ENCODE measurements at places on chromosomes 7 and 10. TPM values are rescaled to one million over a fixed set of nuclear protein-coding genes. Genes with fewer than 3 reads are reported as not detected.

DNA sequence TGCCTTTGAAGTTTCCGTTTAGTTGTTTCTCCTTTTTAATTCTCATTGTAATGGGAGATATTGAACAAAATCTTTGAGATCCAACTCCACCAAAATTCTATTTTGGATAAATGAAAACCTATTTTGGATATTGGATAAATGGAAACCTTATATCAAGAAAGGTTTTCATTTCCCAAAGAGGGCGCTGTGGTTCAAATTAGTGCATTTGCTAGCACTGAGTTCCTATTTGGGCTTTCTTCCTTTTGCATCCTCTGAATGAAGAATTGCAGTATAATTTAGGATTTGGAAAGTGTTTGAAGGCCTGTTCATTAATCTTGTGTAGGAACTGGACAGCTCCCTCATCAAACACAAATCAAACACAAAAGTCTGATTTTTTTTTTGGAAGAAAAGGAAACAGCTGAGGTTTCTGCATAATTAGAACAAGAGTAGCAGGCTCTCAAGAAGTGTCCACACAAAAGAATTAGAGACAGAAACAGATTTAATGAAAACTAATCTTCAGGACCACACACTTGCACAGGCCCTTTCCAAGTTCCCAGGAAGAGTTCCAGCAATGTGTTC is 80.8 kb upstream of the KLF14 start:
- no peaks in the 10 kb centered on the region for H3K4me1 ChIP-seq
- DNase-seq = no peak
- no peaks in the 10 kb centered on the region for H3K27me3 ChIP-seq

PHKG1 gene
- 11.5 TPM for total RNA-seq

CCDC146 gene
- total RNA-seq = 10.3 TPM

DNA sequence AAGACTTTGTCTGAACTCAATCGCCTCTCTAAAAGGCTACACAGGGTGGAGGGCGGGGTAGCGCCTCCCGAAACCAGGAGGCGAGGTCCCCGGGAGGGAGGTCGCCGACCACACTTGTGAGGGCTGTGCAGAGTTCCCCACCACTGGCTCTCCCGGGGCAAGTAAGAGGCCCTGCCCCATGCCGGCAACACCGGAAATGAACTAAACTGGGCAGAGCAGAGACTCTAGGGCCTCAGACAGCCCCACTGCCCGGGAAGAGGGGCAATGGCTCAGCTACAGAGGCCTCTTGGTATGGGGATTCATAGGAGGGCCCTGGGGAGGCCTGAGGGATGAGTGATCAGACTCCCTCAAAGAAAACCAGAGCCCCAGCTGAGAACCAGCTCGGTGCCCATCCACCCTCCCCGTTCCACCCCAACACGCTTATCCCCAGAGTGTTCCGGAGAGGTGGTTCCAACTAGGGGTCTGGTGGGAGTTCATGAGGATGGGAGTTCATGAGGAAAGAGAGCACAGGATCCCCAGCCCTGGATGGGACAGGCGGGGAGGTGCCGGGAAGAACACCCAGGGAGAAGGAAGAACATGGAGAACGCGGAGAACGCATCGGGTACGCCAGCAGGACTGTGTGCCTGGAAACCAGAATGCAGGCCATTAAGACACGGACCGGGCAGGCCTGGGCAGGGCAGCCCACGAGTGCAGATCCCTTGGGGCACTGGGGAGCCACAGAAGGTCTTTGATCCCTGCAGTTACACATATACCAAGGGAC is 89.4 kb upstream of the MYL10 start:
- no peaks in the 10 kb centered on the region for H3K27me3 ChIP-seq
- H3K27ac ChIP-seq = no peak overlapping the region
- DNase-seq = peak; percentile 19
- H3K4me1 ChIP-seq = no peaks in the 10 kb centered on the region

DNA sequence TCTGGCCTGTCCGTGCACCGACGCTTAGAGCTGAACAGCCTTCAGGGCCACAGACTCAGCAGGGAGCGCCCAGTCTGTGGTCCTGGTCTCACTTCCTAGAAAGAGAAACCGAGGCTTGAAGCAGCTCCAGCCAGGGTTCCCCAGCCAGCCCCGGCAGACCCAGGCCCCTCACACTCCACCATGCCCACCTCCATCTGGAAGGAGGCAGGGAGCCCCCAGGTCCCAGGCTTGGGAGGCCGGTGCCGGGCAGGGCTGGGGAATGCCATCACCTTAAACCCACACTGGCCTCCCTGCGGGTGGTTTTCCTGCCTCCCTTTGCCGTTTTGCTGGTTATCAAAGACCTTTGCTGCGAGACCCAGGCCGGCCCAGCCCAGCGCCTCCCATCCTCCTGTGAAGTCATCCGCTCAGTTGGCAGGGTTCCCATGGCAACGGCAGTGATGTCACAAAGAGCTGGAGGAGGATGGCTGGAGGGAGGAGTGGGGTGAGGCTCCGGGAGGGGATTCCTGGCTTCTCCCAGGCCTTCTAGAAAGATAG is 24.0 kb downstream of the ELFN1 start:
- peaks cover 2% of the 10 kb centered on the region for H3K4me1 ChIP-seq
- peaks cover 7% of the 10 kb centered on the region for H3K27me3 ChIP-seq
- DNase-seq = no peak
- H3K27ac ChIP-seq = no peak overlapping the region
- H3K36me3 ChIP-seq = no peaks in the 10 kb centered on the region
- H3K4me3 ChIP-seq = no peak overlapping the region

VSTM4 gene
- 0.05 TPM for total RNA-seq

DNA sequence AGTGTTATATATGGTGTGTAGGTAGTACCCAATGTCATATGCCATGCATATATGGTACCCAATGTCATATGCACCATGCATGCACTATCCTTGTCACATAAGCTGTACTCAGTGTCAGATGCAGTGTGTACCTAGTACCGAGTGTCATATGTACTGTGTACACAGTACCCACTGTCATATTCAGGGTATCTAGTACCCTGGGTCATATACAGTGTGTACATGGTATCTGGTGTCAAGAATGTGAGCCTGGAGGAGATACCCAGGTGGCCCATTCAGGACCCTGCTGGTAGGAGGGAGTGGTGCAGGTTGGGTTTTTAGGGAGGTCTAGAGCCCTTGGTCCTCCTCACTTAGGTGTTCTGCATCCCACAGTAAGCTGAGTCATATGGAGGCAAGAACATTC is 1.8 kb downstream of the ZMYND11 start:
- H3K36me3 ChIP-seq = no peaks in the 10 kb centered on the region
- H3K27me3 ChIP-seq = no peaks in the 10 kb centered on the region
- peaks cover 24% of the 10 kb centered on the region for H3K4me1 ChIP-seq
- peak overlapping the region; percentile 83 for H3K4me3 ChIP-seq

PRPS1L1 gene
- total RNA-seq = not detected

TMEM248 gene
- total RNA-seq = 67.4 TPM
